ENCODE measurements at places on chromosomes 2 and 18. TPM values are rescaled to one million over a fixed set of nuclear protein-coding genes. Genes with fewer than 3 reads are reported as not detected.

Gene ZDBF2
- 5.2 TPM for total RNA-seq

DNA sequence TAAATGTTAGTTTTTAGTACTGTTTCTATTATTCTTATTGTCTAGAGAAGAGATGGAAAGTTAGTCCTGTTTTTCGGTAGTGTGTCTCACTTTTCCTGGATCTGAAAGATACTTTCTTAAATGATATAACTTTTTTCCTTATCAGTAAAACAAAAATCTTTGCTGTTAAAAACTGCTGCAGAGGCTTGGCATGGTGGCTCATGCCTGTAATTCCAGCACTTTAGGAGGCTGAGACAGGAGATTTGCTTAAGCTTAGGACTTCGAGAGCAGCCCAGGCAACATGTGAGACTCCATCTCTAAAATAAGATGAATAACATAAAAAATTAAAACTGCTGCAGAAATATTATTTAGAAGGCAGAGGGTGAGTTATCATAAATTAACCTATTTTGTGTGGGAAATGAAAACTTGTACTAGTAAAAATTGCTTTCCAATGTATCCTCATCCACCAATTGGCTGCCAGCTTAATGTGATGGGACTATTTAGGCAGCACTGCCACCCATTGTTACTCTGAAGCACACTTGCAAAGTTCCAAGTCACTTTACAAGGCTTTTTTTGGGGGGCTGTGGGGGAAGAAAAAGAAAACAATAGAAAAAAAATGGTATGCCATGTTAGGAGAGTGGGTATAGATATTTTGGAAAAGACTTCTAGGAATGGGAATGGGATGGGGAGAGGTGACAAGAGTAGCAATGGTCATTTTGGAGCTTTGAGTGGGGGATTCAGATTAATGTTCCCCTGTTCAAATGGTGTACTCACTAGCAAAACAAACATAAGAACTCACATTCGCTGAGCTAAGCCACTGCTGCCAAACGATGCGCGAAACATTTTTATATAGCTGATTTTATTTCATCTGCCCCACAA, 62.7 kb downstream of the MEIS1 start:
- no peak for DNase-seq

Gene DPP4
- total RNA-seq: 12.7 TPM

DNA sequence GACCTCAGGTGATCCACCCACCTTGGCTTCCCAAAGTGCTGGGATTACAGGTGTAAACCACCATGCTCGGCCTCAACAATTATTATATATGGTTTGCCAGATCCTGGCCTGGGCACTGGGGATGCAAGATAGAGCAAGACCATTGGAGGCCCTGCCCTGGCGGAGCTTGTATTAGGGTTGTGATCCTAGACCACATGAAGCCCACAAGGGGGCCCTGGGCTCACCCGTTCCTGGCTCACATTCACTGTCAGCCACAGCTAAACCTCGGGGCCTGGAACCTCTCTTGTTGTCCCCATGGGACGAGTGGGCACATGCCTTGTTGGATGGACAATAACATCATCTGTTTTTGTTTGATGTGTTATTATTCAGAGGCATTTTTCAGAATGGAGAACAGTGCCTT, 14.9 kb downstream of the HPCAL1 start:
- no peak for DNase-seq

- no peak for DNase-seq
These were observed 35.7 kb downstream of the LYPD6 start for GRCh38 chr2:149365931-149366583.

DNA sequence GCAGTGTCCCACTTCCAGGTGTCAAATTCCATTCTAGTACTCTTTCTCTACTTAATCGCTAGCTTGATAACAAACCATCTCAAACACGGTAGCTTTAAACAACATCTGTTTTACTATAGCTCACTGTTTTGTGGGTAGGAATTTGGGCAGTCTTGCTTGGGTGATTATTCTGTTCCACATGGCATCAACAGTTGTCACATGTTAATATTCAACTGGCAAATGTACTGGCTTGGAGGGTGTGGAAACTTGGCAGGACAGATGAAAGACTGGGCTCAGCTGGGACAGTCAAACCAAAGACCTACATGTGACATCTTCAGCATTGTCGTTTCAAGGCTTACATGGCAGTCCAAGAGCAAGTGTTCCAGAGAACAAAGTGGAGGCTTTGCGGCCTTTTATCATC, 241.8 kb downstream of the PTH2R start:
- DNase-seq: no peak

- no peak for DNase-seq
These were observed 22.8 kb upstream of the PXDN start for GRCh38 chr2:1766851-1767811.

DNA sequence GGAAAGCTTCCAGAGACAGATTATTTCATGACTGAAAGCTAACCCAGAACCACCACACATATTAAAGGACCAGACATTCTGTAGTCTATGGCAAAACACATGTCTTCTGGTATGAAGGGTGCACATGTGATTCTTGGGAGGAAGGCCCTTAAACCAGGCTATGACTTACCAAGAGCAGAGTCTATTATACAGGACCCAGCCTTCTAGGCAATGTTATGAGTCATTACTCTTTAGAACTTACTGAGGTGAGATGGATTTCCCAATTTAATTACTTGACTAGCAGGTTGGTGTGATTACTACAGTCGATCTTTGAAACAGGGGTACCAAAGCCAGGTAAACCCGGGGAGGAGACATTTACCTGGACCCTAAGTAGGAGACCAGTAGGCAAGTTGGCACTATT, 350.8 kb downstream of the TRIB2 start:
- no peak for DNase-seq

- no peak for DNase-seq
These were observed 265.4 kb downstream of the NUP35 start for GRCh38 chr2:183389546-183390080.

GRCh38 chr2:26633351-26633945, 7.7 kb downstream of the CIB4 start:
- no peak for DNase-seq

Gene C2orf15
- total RNA-seq: 0.82 TPM

GRCh38 chr2:134301099-134301927, 47.4 kb downstream of the MGAT5 start:
- no peak for DNase-seq

GRCh38 chr2:127115471-127116199, 8.7 kb upstream of the BIN1 start:
- DNase-seq: peak; percentile 11

Gene KLF11
- total RNA-seq: 6.8 TPM

GRCh38 chr18:36350251-36350651, 52.7 kb downstream of the FHOD3 start:
- no peak for DNase-seq

DNA sequence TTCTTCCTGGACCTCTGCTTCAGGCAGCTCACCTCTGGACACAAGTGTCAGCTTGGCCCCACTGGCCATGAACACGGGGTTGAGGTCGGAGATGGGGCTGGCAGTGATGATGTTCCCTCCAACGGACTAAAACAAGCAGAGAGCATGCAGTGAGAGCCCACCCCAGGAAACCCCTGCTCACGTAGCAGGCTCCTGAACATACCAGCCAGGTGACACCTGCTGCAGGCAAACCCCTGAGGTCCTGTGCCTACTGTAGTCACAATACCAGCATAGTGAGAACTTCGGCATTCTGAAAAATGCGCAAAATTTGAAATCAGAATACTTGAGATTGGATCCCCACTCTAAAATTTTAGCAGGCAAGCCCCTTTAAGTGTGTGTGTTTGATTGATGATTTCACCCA, 32.9 kb downstream of the XDH start:
- DNase-seq: no peak

DNA sequence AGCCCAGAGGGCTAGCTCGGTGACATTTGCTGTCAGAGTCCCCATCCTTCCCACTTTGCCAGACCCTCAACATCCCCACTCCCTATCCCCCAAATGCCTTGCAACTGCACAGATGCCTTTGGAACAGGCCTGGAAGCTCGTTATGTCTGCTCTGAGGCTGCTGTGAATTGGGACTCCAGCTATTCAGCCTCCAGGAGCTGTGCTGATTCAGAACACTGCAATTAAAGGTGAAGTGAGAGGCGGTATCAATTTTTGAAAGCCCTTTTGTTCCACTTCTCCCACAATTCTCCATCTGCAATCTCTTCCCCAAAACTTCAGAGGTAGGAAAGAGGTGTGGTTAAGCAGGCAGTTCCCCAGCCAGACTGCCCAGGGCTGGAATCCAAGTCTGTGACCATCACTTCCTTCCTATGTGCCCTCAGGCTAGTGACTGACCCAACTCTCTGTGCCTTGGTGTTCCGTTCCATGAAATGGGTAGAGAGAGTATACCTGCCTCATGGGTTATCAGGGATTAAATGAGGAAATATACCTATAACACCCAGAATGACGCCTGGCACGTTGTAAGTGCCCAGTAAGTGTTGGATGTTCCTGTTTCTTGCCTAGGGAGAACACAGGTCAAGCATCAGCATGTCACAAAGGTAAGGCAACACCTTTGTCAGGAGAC, 17.5 kb downstream of the NOSTRIN start:
- no peak for DNase-seq

DNA sequence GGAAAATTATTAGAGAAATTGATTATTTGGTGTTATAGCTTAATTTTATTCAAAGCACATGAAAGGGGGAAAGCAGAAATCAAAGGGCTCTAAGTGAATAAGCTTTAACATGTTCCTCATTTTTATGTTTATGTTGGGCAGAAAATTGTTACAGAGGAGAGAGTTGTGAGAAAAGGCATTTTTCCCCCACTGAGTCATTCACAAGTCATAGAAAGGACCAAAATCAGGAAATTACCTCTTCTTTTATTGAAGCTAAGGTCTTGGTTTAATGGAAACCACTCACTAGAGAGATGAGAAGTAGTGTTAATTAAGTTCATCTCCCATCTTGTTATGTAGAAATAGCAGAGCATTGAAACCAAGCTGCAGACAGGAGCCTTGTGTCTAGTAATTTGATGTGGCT, 175.3 kb upstream of the THUMPD2 start:
- no peak for DNase-seq

Gene CENPA
- not detected for total RNA-seq

Gene ITSN2
- 45.5 TPM for total RNA-seq

Gene B4GALT6
- 0.40 TPM for total RNA-seq

- DNase-seq: no peak
These were observed 59.9 kb upstream of the LRATD1 start for GRCh38 chr2:14572633-14573032.

GRCh38 chr2:78051480-78051879, 529.3 kb upstream of the LRRTM4 start:
- no peak for DNase-seq

GRCh38 chr18:2847317-2848246, 776 bp downstream of the EMILIN2 start:
- DNase-seq: no peak

Gene TMEM200C
- total RNA-seq: 0.14 TPM

DNA sequence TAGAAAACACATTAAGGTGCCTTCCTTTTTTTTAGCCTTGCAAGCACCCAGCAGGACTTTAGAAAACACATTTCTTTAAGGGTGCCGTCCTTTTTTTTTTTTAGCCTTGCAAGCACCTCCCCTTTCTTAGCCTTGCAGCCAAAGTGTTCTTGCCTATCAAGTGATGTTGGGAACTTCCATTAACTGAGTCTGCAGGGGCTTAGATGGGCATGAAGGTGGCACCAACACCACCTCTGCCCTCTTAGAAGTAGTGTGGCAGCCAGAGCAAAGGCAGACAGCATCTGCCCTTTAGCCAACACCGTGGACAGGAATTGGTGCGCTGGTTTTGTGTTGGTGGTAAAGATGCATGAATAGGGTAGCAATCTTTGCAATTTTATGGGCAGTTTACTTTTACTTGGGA, 211.6 kb upstream of the SP5 start:
- no peak for DNase-seq

Gene BMP10
- total RNA-seq: not detected

DNA sequence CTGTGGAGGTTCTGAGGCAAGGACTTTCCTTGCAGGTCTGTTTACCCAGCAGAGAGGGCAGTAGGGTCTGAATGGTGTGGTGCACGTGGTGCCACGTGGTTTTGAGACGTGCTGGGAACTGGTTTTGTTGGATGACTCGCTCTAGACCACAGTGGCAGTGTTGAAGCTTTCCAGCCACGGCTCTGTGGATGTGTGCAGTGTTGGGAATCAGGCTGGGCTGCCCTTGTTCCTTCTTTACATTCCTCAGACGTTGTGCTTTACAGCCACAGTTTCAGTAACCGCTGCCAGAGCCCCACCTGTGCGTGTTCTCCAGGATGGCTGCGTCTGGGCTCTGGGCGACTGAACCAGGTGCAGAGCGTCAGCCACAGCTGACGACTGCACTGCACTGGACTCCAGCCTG, 8.2 kb downstream of the CTDP1 start:
- DNase-seq: no peak

DNA sequence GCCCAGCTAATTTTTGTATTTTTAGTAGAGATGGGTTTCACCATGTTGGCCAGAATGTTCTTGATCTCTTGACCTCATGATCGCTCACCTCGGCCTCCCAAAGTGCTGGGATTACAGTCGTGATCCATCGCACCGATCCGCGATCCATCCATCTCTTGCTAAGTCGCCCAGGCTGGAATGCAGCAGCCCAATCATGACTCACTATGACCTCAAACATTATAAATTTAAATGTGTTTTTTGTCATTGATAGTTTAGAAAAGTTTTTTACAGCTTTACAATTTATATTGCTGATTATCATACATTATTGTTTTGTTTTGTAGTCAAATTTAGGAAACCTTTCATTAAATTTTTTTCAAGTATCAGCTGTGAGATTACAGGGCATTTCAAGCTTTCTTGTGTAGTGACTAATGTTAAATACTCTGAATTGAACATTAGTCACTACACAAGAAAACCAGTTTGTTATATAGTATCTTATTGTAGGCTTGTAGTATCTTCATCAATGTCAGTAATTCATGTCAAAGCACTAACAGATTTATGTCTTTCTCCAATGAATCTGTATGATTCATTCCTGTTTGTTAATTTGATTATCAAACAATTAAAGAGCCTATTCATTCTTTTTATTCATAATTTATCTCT, 37.5 kb downstream of the NR4A2 start:
- DNase-seq: no peak

GRCh38 chr18:12278215-12278671, 24.1 kb downstream of the CIDEA start:
- no peak for DNase-seq

- peak; percentile 79 for DNase-seq
These were observed 79.4 kb upstream of the TCF7L1 start for GRCh38 chr2:85053802-85054201.

Gene TLX2
- total RNA-seq: 0.96 TPM

Gene SP140L
- total RNA-seq: 32.9 TPM

Gene CRYGD
- not detected for total RNA-seq

GRCh38 chr2:137944714-137945113, 19.6 kb upstream of the HNMT start:
- DNase-seq: no peak

Gene TMEM198
- total RNA-seq: not detected

Data from transverse colon (tissue), 4 donors.